ENCODE measurements at places on chromosomes 1 and 21.

DNA sequence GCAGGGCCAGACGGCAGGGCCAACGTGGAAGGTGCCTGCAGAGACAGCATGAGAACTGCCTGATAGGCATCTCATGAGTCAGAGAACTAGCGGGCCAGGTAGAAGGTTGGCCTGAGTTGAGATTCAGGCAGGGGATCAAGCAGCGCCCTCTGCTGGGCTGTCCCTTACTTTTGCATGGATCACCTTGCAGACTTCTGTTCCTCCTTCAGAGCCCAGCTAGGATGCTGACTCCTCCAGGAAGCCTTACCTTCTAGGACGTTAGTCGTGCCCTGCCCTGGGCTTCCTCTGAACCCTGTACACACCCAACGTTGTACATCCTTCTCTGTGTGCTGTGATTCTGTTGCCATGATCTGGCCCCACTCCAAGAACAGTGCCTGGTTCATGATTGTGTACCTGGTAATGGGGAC is 231.3 kb upstream of the VAMP3 start:
- peak; percentile 46 for DNase-seq

DNA sequence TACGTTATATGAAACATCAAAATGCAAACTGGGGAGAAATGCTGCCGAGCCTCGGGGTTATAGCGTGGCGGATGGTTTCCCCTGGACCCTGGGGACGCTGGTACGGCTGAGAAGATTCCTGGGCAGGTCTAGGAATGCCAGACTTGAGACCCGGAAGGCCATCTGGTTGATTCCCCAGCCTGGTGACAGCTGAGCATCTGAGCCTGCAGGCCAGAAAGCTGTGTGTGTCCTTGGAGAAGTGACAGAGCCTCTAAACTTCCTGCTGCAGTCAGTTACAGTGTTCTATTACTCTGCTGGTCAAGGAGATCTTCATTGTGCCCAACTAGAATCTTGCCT is 2.3 kb downstream of the VASH2 start:
- no peak for DNase-seq

DNA sequence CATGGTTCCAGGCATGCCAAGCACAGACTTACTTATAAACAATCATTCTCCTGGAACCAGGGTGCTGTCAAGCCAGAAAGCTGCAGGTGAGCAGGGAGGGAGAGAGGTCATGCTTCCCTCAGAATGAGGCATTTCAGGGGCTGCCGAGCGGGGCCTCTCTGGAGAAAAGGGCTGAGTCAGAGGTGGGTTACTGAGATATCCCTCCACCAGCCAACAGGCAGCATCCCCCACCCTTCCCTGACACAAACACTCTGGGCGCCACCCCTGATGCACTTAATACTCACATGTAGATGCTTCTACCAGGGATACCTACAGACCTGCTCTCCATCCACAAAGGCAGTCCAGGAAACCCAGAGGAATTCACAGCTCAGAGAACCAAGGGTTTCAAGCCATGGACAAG is 13.1 kb downstream of the STK40 start:
- DNase-seq = peak; percentile 27

DNA sequence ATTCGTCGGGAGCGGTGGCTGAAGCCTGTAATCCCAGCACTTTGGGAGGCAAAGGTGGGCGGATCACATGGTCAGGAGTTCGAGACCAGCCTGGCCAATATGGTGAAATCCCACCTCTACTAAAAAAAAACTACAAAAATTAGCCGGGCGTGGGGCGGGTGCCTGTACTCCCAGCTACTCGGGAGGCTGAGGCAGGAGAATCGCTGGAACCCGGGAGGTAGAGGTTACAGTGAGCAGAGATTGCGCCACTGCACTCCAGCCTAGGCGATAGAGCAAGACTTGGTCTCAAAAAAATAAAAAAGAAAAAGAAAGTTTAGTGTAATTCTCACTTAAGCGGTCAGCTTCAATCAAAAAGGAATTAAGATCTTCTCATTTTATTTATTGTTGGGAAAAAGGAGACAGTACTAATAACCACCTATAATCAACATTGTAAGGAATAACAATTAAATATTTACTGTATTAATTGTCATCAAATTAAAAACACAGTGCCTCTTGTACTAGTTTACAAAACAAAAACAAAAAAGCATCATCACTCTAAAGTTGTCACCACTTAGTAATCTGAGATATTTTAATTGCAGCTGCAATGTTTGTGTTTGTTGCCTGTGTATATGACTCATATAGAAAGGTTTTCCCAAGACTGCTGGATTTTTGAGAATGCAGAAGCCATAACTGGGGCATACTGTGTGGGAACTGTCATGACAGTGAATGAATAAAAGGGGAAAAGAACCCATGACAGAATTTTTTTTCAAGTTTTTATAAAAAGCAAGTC is 3.7 kb downstream of the FBXO42 start:
- peak; percentile 83 for DNase-seq

DNA sequence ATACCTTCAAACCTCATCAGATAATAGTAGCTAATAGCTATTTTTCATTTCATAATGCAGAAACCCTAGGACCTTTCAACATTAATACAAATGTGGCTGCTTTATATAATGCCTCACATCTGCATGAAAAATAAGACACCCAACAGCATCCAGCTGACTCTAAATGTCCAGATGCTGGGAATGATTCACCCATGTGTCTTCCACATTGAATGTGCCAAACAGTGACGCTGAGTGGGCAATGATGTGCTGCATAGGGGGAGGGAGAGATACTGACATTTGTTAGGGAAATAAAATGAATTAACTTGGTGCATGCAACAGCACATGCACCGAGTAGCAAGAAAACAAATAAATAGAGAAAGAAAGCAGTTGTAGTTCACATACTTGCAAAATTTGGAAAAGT is 199.3 kb downstream of the DSCAM start:
- DNase-seq = no peak

DNA sequence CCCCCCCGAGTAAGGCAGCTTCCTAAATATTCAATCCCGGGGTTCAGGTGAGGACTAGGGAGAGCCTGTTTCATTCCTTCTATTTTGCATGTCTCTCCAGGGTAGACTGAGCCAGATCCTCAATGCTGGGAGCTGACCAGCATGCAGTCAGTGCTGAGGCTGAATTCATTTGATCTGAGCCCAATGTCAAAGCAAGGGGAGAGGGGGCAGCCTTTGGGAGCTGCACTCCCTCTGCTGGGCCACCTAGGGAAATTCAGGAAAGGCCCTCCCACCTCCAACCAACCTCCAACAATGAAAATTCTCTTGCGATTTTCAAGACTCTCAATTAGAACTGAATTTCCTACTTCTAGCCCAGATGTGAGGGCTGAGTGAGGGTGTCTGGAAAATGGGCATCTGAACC is 371.2 kb downstream of the NPHP4 start:
- DNase-seq = peak; percentile 60

DNA sequence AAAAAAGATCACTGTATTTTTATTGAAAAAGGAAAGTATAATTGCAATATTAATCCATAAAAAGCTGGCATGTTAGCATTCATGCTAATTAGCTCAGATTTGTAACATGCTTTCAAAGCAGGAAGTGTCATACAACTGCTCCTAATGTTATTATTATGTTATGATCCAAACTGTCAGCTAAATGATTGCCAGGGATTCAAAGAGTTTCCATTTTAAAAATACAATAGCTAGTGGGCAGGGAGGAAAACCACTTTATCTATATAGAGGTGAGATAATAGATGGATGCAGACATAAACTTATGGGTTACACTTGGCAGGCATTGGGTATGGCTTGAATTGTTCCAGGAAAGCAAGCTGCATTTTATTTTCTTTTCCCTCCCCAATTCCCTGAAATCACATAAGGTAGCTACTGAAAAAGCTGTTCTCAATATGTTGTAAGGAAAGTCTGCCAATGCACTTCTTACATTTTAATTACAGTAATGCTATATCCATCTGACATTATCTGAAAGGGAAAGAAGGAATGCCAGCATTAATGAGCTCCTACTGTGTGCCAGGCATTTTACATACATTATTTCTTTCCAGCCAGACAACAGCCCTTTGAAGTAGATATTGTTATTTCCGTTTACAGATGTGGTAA is 9.8 kb upstream of the MYSM1 start:
- no peak for DNase-seq

DNA sequence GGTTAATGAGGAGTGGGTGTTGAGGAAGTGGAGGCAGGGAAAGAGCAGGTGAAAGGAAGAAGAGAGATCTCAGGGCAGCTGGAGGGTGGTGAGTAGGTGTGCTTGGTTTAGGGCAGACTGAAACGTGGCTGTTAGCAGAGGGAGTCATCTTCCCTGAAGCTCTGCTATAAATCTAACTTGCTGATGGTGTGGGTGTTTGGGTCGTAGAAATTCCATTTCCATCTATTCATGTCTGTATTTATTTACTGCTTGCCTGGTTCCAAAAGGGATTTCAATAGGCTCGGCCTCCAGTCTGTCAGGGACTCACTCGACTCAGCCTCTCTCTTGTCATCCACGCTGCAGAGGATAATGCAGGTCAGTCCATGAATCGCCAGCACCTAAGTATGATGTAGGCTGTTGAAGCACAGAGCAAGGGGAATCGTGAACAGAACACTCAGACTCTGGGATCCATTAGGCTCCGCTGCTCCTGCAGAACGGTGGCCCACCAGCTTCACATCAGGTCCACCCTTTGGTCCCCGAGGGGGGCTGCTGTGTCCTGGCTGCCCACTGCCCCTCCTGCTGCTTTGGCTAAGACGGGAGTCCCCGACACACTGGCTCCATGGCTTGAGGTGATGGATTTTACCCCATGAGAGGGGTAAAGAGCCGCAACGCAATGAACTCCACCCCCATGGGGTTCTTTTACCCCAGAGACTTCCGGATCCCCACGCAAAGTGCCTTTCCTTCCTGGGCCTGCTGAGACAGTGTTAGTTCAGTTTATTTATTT is 156.2 kb downstream of the RHOU start:
- DNase-seq = no peak

GRCh38 chr21:29335720-29336119 is 37.0 kb downstream of the BACH1 start:
- DNase-seq = no peak

GRCh38 chr1:161843156-161843555 is 77.0 kb downstream of the ATF6 start:
- peak; percentile 61 for DNase-seq

- peak; percentile 87 for DNase-seq
Measured at GRCh38 chr21:32523988-32524719, 61.2 kb downstream of the TCP10L start.

- peak; percentile 88 for DNase-seq
Measured at GRCh38 chr1:18948048-18948912, 8.2 kb downstream of the IFFO2 start.

DNA sequence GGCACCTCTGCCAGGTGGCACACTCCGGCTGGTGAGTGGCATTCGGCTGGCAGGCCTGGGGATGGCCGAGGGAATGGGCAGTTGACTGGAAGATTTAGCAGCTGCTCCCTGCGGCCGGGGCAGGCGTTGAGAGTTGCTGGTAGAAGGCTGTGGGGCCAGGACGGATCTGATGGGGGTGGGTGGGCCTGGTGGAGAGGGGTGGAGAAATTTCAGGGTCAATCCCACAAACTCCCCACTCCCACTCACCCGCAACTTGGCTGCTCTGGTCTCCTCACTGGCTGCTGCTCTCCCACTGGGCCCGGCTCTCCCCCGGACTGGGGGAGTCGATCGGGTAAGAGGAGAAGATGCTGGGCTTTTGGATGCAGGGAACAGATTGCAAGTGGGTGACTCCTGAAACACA is 2.1 kb downstream of the PSRC1 start:
- DNase-seq = no peak

GRCh38 chr1:11521582-11522399 is 42.8 kb downstream of the DISP3 start:
- no peak for DNase-seq

DNA sequence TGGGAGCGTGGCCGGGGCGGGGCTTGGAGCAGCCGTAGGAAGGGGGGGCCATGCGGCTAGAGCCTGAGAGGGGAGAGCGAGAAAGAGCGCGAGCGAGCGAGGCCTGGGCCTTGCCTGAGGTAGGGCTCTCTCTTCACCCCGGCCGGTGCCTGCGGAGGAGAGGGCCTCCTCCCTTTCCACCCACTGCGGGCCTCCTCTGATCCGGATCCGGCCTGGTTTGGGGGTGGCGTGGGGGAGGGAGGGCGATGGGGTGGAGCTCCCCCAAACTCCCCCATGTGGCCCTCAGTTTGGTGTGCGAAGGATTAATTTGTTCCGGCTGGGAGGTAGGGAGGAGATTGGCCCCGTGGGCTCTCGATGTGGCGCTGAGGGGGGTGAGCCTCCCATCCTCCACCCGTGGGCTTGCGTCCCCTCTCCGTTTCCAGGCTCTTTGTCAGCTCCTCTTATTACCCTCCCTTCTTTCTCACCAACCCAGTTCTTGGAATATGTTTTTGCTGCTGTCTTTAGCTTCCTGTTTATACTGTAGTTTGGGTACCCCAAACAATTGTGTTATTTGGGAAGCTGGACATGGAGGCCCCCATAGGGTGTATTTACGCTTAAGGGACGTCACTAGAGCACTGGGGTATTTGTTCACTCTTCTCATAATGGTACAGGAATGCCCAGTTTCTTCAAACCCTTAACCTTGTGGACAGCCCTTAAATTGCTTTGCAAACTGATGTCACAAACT is 685 bp downstream of the UBAP2L start:
- peak; percentile 69 for DNase-seq

DNA sequence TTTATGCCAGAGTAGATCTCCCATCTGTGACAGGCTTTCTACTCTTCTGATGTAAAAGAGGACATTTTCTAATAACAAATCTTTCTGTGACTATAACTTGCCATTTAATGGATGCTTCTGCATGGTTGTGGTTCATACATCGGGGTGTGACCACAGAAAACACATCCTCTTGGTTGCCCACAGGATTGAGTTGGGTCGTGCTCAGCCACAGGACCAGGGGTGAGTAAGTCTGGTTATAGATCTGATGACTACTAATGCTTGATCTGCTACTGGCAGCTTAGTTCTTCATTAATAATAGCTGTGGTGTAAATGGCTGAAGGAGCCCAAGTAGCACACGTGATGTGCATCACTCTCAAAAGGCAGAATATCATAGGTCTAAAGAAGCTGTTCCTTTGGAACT is 328.2 kb downstream of the RWDD3 start:
- no peak for DNase-seq

GRCh38 chr1:11291049-11291448 is 18.1 kb downstream of the UBIAD1 start:
- DNase-seq = no peak

DNA sequence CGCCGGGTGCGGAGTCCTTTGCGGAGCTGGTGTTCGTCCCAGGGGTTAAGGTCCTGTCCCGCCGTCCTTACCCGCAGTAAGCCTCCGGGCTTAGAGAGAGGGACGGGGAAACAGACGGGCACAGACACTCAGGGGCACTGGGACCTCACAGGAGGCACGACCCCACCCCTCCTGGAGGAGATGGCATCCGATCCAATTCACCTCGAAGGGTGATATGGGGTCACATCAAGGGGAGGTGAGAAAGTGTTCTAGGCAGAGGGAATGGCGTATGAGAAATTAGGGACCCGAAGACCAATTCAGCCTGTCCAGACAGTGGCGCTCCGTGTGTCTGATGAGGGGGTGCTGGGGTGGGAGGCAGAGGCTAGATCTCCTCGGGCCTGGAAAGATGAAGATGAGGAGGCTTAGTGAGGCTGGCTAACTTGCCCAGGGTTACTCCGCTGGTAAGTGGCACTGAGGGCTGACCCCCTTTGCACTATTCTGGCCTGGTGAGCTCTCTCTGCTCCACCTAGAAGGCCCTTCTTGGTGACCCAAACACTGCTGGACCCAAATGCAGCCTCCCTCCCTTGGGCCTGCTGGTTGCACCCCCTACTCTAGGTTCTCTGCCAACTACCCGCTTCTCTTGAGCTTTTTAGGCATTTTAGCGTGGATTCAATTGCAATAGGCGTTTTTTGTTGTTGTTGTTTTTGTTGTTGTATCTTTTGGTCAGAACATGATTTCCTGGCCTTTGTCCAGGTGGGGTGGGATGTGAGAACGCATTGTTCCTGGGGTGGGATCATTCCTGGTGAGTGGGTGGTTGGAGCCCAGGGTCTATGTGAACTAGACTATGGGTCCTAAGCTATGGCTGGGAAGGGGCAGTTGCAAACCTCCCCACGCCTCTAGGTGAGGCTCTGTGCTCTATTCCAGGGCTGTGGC is 12.3 kb downstream of the BTBD19 start:
- no peak for DNase-seq

All from astrocyte of the hippocampus (primary cell).